ENCODE measurements at places on chromosomes 6 and 20.

- no peak for DNase-seq
These were observed 82.7 kb downstream of the SIM1 start for GRCh38 chr6:100382031-100382430.

DNA sequence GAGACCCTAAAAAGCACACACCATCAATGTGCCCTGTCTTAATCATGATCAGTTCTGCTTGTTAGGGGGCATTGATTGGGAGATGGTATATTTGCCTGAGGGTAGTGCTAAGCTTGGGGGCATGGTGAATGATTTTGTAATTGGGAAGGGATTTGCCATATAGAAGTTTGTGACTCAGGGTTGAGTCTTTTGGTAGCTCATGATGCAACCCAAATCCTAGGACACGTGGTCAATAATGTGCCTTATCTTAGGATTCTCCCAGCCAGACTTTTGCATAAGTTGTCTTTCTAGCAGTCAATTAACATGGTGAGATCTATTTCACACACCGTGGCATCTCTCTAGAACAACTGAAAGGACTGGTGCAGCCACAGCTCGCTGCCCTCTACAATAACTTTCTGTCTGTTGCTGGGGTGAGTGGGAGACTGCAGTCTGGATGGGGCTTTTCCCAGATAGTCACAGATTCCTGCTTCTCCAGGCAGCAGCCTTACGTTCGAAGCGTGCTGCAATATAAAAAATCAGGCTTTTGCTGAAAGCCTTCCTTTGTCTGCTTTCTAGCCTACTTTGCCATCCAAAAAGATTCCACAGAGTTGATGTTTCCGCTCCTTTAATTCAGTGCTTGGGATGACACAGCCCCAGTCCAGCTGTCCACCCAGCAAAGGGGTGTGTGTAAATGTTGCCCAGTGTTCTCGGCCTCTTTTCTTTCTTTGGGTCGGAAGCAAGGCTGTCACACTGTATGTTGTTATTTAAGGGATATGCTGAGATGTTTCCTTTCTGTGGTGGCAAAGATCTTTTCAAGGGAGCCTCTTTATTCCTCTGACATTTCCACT lies 58.9 kb downstream of the ID4 start:
- DNase-seq = peak; percentile 97

- DNase-seq = no peak
These were observed 23.4 kb downstream of the ACTR5 start for GRCh38 chr20:38771621-38772020.

DNA sequence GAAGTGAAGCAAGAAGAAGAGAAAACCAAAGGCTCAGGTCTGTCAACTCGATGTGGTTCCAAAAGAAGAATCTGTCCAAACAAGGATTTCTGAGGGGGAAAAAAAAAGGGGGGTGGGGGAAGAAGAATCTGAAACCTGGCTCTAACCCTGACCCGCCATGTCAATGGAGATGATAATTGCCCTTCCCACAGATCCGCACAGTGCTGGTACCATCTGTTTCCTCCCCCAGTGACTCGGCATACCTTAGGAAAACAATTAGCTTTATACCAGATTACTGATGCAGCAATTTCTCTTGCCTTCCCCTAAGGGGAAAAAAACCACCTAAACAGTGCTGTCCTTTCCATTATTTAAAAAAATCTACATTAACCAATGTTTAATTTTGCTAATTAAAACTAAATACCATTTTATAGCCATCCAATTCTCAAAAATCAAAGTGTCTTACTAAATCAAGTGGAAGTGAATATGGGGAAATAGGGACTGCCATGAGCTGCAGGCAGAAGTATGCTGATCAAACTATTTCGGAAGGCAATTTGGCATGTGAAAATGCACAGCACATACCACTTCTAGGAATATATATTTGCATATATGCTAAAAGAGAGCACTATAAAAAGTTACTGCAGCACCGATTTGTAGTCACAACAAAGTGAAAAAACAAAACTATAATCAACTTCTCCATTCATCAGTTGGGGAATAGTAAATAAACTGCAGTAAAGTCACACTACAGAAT lies 46.8 kb downstream of the MAP7 start:
- no peak for DNase-seq

DNA sequence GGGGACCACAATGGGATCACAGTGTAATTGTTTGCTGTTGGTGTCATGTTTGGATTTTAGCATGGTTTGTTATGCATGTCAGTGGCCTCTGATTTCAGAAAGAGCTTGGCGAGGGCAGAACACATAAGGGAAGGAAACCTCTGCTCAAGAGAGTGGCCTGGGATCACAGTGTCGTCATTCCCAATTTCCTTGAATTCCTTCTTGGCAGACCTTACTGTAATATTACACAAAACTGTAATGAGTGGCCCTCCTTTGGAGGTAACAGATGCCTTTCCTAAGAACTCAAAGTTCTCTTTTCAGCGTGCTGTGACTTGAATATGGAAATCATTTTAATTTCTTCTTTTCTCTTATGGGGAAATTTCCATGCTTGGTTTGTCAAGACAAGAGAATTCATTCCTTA lies 46.9 kb downstream of the JAG1 start:
- no peak for DNase-seq

GRCh38 chr20:48785801-48786200 lies 42.0 kb downstream of the PREX1 start:
- DNase-seq = no peak

- DNase-seq = no peak
These were observed 81.8 kb downstream of the EDN3 start for GRCh38 chr20:59382157-59382725.

GRCh38 chr6:78460711-78461110 lies 406.6 kb upstream of the IRAK1BP1 start:
- peak; percentile 2 for DNase-seq

DNA sequence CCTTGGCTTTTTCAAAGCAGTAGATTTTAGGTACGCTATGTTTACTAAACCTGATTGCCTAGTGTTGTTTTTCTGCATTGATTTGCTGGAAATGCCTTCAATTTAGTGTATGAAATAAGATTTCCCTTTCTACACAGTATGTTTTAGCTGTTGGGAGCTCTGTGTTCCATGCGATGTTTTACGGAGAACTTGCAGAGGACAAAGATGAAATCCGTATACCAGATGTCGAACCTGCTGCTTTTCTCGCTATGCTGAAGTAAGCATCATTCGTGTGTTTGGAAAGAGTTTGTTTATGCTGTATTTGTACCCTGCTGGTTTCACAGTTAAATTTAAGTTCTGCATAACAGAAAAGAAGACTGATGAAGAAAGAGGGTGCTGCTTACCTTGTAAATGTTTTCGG lies 1.9 kb downstream of the BTBD3 start:
- no peak for DNase-seq

- DNase-seq = peak; percentile 45
These were observed 26.7 kb downstream of the ARFGEF3 start for GRCh38 chr6:138188278-138188941.

- DNase-seq = peak; percentile 97
These were observed 26.5 kb downstream of the HLA-DOB start for GRCh38 chr6:32790306-32790705.

GRCh38 chr20:36096435-36096834 lies 58.1 kb upstream of the EPB41L1 start:
- DNase-seq = no peak

DNA sequence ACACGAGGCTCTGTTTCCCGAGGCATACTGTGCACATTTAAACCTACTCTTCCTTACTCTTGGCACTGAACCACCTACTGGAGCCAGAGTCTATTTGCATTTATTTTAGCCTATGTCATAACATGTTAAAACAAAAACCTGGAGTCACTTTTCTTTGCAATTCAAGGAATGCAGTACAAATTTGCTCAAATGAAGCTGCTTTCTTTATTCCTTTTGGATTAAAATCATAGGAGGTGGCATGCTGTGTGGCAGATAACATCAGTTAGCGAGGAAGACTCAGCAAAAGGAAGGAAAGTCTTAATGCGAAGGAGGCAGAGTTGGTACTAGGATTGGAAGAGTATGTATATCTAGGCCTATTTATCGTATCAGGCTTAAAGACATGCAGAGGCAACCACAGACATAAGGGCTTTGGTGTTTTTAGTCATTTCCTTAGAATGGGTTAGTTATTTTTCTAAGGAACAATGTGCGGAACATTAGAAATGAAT lies 92.9 kb downstream of the SAMD3 start:
- no peak for DNase-seq

DNA sequence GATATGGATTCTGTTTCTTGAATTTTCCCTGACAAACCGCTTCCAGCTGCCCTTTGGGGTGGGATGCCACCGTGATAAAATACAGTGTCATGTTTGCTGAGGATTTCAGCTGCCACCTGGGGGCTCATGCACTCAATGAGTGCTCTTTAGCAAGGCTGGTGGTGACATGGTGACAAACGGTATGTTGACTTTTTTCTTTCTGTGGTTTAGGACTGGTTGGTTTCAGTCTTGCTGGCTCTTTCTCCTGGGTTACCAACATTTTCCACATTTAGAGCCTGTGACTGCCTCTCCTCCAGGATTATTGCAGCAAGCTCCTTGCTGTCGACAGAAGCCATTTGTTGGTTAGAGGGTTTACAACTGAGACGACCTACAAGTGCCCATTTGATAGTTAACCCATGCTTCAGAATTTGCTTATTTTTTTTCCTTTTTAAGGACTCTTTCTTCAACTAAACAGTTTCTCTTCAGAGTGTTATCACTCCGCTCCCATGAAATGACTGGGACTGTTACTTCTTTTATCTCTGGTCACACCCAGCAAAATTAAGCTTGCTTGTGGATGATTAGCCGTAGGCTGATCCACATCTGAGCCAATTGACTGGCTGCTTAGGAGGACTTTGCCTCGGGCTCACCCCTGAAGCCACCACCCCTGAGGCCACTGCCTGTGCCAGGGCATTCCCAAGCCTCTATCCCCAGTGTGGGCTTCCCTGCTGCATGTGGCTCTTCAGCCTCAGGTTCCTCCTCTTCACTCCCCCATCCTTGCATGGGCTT lies 48.4 kb upstream of the CDYL start:
- DNase-seq = no peak

DNA sequence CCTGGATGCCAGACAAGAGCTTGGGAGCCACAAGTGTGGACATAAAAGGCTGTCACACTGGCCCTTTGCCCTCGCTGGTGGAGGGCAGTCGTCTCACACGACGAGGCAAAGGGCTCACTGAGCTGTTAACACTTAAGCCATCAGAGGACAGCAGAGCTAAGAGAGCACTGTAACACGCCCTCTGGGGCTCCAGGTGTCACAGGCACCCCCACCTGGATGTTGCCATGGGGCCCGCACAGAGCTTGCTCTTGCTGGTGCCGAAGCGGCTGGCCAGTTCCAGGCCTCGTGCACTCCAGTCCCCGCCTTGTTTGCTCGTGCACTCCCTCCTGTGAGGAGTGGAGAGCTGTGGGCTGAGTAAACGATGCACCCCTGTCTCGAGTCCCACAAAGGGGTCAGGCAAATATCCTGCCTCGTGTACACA lies 37.4 kb downstream of the SLC35D3 start:
- DNase-seq = no peak

DNA sequence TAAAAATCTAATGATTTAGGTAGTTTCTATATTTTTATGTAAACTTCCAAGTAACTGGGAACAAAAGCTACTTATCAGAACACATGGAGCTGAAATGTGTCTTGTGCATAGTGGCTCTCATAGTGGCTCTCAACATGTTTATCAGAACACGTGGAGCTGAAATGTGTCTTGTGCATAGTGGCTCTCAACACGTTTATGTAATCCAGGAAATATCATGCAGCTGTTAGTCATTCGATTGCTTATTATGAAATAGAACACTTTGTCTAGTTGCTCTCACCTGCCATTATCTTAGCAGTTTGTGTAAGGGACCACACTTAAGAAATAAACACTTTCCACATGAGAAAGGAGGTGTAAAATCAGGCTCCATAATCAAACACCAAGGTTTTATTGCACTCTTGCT lies 119.2 kb upstream of the ASCC3 start:
- no peak for DNase-seq

DNA sequence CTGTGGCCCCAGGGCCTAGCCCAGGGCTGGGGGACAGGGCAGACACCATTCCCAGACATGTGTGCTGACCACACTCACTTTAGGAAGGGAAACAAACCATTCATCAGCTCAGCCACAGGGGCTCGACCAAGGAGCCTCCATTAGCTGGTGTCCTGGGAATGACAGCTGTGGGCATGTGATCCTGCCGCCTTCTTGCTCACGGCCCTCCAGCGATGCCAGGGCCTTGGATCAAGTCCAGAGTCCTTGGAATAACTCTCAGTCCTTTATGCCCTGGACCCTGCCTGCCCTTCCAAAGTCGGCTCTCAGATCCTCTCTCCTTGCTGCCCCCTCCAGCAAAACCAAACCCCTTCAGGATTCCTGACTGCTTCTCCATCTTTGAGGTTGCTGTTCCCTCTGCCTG lies 165.0 kb upstream of the RNF24 start:
- DNase-seq = no peak

- no peak for DNase-seq
These were observed 11.4 kb downstream of the PKIG start for GRCh38 chr20:44593751-44594150.

DNA sequence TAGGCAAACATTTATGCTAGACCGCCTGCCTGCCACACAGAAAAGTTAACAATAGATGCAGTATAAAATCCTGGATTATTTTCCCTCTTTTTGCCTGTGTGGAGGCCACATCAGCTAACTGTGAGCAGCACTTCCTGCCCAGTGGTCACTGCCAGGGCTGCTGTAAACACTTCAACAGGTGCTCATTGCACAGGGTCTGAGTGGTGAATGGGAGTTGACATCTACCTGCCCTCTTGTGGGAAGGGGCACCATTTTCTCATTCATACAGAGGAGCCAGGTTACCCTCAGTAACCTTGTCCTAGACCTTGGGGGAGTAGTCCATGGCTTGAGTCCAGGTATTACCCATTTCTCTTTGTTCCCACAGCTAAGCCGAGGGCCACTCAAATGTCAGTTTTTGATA lies 235.3 kb downstream of the TMEM242 start:
- no peak for DNase-seq

- DNase-seq = no peak
These were observed 117.5 kb upstream of the BEND6 start for GRCh38 chr6:56837322-56837894.

DNA sequence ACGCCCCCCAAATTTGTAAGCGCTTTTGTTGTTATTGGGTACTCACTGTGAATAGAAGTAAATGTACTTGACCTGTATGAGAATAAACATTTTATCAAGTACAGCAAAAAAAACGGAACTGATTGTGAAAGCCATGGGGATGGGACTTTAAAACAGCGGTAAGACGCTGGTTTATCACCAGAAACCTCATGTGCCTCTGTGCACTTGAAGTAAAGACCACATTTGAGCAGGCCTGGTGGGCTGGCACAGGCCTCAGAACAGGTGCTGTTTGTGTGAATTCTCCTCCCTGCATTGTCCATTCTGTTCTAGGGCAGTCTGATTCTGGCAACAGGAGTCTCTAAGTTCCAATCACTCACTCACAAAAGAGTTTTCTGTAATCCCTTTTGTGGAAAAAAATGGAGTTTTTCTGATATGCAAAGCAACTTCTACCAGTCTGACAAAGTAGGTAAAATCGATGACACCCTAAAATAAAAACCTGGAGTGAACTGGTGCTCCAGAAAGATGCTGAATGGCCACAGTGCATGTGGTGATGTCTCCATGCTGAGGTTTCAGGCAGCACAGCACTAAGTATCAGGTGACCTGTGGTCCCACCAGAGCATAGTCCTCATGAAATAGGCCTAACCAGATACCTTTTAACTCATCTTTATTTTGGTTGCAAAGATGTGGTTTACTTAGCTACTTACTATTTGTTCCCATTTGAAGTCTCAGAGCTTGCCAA lies 53.9 kb downstream of the STX7 start:
- no peak for DNase-seq

GRCh38 chr6:152636609-152637295 lies 410 bp downstream of the SYNE1 start:
- DNase-seq = no peak

GRCh38 chr6:9623228-9623832 lies 791.5 kb downstream of the TFAP2A start:
- no peak for DNase-seq
